Kidney (tissue), 22 donors: ENCODE measurements at places on chromosomes 12 and 14.
A peak's percentile ranks its signal among the peaks of the same experiment; 100 is the strongest.

- DNase-seq, result peak; percentile 77
Observed at GRCh38 chr12:52873832-52874572, 25.2 kb upstream of the KRT78 start.

- peak; percentile 27 for DNase-seq
Observed at GRCh38 chr14:89625731-89626232, 208.7 kb upstream of the FOXN3 start.

DNA sequence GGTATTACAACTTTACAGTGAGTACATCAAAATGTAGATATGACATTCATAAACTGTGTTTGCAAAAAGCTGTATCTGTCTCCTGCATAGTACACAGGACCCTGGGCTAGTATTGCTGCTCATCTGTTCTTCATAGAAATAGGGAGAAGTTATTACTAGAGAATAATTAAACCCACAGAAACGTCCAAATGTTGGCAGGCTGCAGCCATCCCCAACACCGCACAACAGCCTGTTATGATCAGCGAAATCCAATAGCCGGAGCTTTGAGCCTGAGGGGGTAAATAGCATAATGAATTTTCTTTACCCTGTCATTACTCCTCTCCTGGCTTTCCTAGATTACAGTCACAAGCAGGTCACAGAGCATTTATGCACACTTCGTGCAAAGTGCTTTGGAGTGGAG lies 178.0 kb downstream of the DACT1 start:
- no peak for DNase-seq

GRCh38 chr12:127857661-127858060 lies 409.3 kb upstream of the TMEM132C start:
- no peak for DNase-seq

GRCh38 chr12:32454075-32454474 lies 54.7 kb downstream of the FGD4 start:
- no peak for DNase-seq

DNA sequence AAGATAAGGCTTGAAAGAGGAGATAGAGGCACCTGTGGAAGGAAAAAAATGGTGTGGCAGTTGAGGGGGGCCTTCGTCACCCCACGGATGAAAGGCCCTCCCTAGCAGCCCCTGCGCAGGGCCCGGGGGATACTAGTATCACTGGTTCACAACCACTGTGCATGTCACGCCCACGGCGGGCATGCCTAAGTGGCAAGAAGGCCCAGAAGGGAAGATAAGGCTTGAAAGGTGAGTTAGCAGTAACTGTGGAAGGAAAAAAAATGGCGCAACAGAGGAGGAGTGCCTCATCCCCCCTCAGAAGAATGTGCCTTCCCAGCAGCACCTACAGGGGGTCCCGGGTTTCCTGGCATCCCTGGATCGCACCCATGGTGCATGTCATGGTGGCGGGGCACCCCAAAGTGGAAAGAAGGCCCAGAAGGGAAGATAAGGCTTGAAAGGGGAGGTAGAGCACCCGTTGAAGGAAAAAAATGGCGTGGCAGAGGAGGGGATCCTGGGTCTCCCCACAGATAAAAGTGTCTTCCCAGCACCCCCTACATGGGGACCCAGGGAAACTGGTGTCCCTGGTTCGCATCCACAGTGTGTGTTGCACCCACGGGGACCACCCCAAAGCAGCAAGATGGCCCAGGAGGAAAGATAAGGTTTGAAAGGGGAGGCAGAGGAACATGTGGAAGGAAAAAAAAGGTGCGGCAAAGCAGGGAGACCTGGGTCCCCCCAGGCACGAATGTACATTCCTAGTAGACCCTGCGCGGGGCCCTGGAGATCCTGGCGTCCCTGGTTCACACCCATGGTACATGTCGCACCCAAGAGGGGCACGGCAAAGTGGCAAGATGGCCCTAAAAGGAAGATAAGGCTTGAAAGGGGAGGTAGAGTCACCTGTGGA lies 279.2 kb downstream of the ALG10 start:
- DNase-seq, result no peak

DNA sequence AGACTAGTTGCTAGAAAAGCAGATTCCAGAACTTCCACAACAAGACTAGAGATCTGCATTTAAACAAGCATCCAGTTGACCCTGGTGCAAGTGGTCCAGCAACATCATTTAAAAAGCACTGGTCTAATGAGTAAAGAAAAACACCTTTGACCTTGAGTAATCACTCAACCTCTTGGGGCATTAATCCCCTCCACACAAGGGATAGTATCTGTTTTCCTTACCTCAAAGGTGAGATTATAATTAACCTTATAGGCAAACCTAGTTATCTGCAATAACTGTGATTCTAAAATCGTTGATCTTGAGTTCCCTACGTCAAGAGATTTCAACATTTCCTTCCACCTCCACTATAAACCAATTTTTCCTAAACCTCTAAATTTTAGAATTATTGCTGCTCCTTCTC lies 1.1 kb downstream of the KDM5A start:
- no peak for DNase-seq

DNA sequence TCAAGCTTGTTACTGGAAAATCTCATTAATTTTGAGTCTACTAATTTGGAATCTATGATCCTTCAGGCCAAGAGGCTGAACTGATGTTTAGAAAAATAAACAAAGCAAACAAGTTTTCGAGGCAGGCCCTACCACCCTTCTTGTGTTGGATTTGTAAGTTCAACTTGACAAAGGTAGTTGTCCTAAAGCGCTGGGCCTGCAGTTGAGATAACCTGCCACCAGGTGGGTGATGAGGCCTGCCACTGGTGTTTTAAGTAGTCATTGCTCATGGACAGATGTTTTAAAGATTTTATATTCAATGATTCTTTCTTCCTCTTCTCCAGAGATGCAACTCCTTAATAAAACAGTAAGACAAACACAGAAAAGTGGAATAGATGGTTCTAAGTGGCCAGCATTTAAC lies 19.4 kb downstream of the ACVRL1 start:
- DNase-seq, result peak; percentile 59

DNA sequence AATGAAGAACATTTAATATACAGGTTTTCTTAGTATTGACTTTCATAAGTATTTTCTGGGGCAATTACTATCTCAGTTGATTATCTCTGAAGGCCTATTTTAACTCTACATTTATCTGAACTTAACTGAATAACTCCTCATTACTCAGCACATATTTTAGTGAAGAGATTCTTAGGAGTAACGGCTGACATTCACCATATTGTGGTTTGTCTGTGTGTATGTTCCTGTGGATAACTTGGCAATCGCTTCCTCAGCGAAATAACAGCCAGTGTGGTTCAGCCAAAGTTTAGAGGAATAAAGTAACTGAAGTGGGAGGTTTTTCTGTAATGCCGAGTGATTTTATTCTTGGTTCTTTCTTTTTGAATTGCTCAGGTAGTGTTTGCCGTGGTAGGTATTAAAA lies 168.0 kb downstream of the RAD51B start:
- DNase-seq, result peak; percentile 69
